ENCODE measurements at places on chromosomes 3 and 15.

DNA sequence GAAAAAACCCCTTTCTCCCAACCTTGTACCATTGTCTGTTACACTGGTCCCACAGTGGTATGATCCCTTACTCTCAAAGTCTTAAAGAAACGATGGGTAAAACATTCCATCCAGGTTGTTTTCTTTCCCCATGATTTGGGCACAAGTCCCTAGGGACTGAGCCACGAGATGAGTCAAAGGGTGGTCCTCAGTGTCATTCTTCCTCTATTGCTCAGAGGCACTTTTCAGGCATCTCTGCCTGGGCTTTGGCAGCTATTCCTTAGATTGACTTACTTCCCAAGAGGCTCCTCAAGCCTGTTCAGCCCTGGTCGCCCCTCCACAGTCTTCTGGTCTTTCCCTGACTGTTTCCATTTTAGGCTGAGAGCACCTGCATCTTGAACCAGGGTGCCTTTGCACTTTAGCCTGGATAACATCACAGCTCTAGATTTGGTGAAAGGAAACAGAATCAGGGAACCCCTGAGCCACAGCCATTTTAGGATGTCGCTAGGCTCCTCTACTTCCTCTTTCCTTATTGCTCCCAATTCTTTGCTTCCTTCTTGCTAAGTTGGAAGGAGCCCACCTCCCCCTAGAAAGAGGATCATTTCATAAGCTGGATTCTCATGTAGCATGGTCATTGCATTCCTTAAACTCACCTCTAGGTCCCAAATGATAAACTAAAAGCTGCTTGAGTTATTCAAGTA lies 131.0 kb upstream of the TPRG1 start:
- peak; percentile 19 for DNase-seq

DNA sequence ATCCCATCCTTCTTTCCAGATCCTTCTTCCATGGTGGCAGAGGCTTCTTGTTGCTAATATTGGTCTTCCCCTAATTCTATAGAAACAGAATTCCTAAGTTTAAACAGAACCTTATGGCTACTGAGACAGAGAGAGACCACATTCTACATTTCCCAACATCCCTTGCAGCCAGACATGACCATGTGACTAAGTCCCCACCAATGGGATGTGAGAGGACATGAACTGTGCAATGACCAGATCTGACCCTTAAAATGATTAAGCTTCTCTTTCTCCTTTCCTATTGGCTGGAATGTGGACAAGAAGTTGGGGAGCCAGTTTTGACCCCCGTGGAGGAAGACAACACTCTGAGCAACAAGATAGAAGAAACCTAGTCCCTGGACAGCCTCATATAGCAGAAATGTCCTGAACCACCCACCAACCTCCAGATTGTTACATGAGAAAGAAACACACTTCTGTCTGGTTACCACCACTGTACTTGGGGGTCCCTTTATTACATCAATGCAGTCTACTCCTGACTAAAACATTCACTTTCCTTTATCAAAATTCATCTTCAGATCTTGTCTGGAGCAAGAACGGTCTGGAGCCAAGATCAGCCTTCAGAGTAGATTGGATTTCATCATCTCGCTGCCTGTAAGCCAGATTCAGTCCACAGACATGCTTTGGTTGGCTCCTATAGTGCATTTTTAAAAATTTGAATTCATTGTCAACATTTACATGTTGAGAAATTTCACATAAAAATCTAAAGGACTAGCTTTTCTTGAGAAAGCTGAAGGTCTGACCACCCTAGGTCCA lies 183.9 kb downstream of the SHQ1 start:
- no peak for DNase-seq

- DNase-seq, result no peak
These were observed 362.5 kb upstream of the ZNF717 start for GRCh38 chr3:76147846-76148245.

DNA sequence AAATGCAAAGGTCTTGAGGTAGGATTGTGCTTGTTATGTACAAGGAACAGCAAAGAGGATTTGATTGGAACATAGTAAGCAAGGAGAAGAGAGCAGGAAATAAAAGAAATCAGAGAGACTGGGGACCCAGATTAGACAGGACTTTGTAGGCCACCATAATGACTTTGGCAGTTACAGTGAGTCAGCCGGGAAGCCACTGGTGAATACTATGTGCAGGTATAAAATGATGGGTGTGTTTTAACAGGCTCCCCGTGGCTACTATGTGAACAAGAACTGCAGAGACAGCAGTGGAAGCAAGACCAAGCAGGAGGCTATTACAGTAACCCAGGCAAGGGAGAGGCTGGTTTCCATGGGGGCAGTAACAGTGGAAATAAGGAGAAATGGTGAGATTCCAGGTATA lies 55.2 kb downstream of the NPTN start:
- no peak for DNase-seq

- peak; percentile 70 for DNase-seq
These were observed 12.1 kb upstream of the LIMD1 start for GRCh38 chr3:45582430-45582829.

DNA sequence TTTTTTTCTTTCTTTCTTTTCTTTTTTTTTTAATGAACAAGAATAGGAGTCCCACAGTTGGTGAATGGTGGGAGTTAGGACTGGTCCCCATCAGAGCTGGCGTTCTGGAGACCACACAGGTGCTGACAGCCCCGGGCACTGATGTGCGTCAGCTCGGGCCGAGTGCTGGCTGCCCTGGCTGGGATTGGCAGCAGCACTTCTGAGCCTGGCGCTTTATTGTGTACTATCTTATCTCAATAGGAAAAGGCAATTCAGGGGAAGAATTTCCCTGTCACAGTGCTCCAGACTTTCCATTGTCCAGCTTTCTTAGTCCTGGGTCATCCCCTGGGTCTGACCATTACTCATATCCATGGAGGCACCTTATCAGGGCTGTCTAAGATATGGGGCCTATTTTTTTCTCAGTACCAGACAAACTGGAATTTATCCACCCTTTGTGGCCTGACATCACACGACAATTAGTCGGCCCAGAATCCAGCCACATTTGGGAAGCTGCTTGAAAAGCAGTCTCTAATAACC lies 54.1 kb downstream of the TMEM44 start:
- no peak for DNase-seq

DNA sequence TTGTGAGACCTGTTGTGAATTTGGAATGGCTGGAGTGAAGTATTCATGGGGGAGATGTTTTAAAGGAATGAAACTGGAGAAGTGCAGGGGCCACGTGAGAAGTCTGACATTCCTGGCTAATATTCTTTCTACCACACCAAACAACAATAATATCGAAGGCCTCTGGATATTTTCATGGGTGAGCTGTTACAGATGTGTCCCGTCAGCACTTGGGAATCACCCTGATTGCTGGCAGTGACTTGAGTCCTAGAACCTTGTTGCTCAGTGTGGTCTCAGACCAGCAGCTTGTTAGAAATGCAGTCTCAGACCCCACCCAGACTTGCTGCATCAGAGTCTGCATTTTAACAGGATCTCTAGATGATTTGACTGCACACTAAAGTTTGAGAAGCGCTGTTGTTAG lies 113.8 kb downstream of the ITPR1 start:
- DNase-seq, result no peak

GRCh38 chr3:5059782-5060181 lies 62.3 kb upstream of the ARL8B start:
- no peak for DNase-seq

- peak; percentile 10 for DNase-seq
These were observed 10.9 kb downstream of the TRIP4 start for GRCh38 chr15:64398575-64398974.

Measured in AG08395 (cell line).